Suppressor macrophage treated with lipopolysaccharide for 1 hour (primary cell): ENCODE measurements at places on chromosomes 16 and 17.

DNA sequence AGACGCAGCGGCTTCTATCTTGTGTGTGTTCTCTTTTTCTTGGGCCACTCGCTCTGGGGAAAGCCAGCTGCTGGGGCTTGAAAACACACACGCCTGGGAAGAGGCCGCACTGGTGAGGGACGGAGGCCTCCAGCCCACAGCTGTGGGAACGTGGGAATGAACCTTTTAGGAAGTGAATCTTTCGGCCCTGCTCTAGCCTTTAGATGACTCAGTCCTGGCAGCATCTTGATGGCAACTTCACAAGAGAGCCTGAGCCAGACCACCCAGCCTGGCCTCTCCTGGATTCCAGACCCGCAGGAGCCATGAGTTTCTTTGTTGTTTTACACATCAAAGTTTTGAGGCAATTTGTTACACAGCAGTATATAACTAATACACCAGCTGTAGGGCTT is 2.2 kb upstream of the PDPK1 start:
- peak; percentile 95 for DNase-seq

DNA sequence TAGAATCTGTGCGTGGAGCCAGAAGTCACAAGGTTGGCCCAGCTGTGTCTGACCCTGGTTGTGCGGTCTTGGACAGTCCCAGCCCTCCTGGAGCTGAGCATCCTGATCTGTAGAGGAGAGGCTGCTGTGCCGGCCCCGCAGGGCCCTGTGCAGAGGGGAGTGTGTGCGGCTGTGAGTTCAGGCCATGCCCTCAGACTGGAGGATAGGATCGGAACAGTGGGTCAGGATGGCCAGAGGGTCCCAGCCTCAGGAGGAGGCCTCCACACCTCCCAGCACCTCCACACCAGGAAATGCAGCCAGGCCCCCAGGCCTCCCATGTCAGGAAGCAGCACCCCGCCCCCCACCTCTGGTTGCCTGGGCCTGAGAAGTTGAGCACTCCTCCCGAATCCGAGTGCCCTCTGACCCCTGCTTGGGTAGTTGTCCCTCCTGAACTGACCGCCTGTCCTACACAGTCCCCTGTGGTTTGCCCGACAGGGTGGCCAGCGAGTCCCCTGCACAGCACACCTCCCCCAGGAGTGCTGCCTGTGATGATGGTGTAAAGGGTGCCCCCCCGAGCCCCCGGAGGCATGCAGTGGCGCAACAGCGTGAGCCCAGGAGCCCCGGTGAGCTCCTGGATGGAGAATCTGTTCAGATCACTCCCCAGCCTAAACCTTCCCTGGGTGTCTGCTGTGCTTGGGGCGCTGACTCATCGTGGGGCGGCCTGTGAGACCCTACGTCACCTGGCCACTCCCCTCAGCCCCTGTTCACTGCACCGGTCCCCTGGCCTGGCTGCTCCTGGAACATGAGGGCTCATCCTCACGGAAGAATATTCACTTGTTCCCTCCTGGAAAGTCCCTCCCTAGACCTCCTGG is 285.2 kb downstream of the SEC14L1 start:
- peak; percentile 66 for DNase-seq

- no peak for DNase-seq
Observed at GRCh38 chr16:80355335-80355734, 185.5 kb upstream of the DYNLRB2 start.

DNA sequence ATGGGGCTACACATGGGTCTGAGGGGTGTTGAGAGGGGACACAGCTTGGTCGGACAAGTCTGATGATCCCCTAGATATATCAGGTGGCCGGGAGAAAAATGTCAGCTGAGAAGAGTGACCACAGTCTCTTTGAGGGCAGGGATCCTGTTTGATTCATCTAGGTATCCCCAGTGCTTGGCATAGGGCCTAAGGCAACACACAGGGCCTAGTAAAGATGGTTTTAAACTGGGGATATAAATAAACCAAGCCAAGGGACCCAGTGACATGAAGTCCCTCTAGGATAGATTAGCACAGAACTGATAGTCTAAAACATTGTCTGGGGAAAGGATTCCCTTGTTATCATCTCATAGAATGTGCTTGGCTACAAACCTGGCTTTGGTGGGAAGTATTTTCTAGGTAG is 1.4 kb downstream of the ERCC4 start:
- no peak for DNase-seq

- DNase-seq, result no peak
Observed at GRCh38 chr17:43975898-43976297, 22.2 kb upstream of the PYY start.

GRCh38 chr17:9236286-9237052 is 215.2 kb downstream of the NTN1 start:
- DNase-seq, result no peak
